Stimulated activated CD4-positive, alpha-beta T cell treated with anti-CD3 and anti-CD28 coated beads, TNF-alpha, amount 100 ng/mL, for 1 hour (primary cell): ENCODE measurements at places on chromosomes 7 and 10.
A peak's percentile ranks its signal among the peaks of the same experiment; 100 is the strongest.

DNA sequence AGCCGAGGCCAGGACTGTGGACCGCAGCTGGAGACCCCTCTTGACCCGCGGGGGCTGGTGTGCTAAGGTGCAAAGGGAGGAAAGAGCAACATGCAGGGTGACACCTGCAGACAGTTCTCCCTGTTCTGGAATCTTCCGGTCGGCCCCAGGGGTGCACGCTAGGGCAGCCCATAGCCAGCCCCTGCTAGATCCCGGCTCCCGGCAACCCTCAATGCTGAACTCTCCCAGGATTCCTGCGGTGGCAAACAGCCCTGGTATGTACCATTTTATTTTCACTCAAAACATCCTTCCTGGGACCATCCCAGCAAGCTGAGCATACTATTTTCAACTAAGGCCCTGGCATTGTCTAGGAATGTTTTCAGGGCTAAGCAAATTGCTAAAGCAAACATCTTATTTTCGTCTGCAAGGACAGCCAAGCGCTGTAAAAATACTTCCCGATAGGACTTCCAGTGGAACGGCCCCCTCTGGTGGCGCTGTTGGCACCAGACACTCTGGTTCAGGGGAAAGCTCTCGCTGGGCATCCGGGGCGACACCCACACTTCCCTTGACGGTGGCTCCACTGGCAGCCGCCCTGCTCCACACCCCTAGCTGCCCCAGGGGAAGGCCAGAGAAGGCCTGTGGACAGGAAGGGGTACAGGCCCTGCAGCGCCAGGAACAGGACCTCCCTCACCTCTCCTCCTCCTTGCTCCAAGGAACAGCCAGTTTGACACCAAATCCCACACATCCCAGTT lies 99.4 kb downstream of the CTBP2 start:
- DNase-seq, result peak; percentile 11

- no peak for DNase-seq
These were observed 10.5 kb downstream of the ADAM22 start for GRCh38 chr7:87944547-87944946.

GRCh38 chr10:95404864-95405263 lies 114.1 kb upstream of the PDLIM1 start:
- DNase-seq, result no peak

DNA sequence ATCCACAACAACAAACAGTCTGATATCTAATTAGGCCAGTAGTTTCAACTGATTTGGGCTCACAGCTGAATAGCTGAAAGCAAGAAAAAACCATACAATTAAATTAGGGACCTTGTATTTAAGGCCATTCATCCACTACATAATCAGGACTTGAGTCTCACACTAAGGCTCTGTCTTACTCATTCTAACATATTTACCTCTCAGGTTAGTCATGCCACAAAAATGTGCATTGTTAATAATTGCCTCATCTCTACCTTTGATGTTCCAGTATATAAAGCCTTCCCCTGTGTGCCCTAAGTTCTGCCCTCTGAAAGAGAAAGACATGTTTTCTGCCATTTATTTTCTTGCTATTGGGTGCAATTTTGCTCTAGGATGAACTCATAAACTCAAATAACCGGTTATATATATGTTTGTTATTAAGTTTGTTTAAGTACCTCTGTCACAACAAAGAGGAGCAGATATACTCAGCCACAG lies 5.3 kb upstream of the C1GALT1 start:
- DNase-seq, result no peak

DNA sequence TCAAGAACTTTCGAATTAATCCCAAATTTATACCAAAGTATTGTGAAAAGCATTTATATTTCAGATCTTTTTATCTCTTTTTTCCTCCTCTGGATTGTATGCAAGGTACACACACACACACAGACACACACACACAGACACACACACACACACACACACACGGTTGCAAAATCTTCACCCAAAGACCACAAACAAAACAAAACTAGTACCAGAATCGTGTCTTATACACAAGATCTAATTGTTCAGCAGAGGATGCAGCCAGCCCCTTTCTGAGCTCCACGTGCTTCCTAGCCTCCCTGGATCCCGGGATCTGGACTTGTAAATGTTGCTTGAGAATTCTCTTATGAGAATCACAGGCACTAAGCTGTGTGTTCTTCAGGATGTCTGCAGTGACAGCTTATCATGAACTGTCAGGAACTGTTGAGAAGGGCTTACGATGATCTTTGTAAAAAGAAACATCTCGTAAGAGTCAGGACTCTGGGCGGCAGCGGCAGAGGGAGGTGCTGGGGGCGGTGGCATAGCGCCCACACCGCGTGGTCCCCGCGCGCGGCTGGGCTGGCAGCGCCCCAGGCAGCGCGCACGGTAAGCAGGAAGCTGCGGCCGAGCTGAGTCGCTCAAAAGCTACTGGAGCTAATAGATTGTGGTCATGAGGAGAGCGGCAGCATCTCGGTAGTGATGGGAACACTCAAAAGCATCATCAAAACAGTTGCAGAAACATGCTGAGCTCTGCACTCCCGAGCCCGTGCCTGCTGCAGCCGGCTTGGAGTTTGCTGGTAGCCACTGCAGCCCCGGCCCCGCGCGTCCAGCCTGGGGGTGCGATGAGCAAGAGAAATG lies 277.6 kb downstream of the GATA3 start:
- peak; percentile 76 for DNase-seq

GRCh38 chr10:69783515-69783914 lies 18.2 kb upstream of the COL13A1 start:
- no peak for DNase-seq

- DNase-seq, result no peak
These were observed 1.0 kb upstream of the PLXDC2 start for GRCh38 chr10:19815036-19815730.

GRCh38 chr7:26420422-26421019 lies 128.9 kb downstream of the SNX10 start:
- DNase-seq, result no peak

DNA sequence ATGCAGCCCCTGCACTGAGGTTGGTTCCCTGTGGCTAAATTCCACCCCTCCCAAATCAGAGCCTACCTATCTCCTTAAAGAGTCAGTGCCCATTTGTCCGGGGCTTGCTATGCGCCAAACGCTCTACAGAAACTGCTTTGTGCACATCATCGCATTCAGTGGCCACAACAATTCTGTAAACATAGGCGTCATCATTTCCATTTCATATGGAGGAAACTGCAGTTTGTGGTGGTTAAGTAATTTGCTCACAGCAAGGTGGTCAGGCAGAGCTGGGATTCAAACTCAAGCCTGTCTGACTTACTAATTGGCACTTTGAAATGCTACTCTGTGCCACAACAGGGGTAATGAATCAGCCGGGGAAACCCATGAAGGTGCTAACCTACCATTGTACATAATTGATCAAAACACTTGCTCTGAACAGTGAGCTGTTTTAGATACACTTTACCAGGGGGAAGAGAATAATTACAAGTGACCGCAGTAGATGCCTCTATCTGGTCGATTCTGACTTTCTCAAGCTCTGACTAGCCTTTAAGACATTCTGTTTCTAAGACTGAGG lies 775.5 kb downstream of the LRMDA start:
- no peak for DNase-seq

DNA sequence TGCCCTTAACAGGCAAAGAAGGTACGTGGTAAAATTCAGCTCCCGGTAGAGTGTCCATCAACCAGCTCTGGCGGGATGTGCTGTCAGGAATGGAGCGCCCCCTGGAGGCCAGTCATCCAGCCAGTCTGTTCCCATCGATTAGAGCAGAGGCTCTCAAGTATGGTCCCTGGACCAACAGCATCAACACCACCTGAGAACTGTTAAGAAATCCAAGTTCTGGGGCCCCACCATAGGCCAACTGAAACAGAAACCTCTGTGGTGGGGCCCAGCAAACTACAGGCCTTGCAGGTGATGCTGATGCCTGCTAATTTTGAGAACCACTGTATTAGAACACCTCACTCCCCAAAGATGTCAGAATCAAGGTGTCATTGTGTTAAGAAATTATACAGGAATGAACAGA lies 109.2 kb downstream of the DPY19L1 start:
- no peak for DNase-seq

DNA sequence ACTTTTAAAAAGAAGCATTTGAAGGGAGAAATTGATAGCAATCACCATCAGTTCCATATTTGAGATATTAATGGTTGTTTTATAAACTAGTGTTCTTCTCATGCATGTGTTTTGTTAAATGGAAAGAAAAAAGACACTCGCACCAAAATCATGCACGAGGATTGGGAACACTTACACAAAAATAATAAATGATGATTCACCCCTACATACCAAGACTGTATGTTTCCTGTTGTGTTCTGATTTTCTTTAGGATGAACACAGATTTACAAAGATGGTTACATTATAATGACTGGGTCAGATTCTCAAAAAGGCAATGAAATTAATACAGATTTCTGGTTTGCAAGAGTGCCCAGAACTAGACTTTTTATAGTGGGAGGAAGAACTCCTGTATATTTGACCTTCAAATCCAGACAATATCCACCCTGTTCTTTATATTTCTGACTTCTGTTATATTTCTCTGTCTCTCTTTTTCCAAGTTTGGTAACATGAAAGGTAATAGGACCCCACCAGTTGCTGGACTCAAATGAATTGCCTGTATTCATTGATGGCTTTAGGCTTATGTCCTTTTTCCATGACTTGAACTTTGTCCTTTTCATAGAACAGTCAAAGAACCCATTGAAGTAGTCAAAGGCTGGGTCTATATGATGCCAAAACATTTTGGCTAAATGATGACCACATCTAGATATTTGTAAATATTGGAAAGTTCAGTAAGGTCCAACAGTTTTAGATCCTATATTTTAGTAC lies 54.4 kb downstream of the SEMA3A start:
- no peak for DNase-seq

- DNase-seq, result peak; percentile 60
These were observed 120.1 kb upstream of the ACBD5 start for GRCh38 chr10:27360581-27361172.

DNA sequence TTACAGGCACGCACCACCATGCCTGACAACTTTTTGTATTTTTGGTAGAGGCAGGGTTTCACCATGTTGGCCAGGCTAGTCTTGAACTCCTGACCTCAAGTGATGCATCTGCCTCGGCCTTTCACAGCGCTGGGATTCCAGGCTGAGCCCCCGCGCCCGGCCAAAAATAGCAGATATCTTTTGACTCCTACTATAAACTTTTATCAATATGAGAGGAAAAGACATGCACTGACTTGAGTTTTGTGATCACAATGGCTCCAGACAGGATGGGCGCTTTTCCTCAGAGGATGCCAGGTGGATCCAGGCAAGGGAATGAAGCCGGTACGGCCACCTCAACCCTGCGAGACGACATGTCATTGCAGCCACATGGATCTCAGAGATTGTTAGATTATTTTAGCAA lies 123.9 kb downstream of the DNAJB6 start:
- DNase-seq, result no peak

- no peak for DNase-seq
These were observed 333.3 kb upstream of the SEMA3D start for GRCh38 chr7:85520175-85520574.

GRCh38 chr10:72334825-72335393 lies 19.8 kb downstream of the DNAJB12 start:
- DNase-seq, result no peak

DNA sequence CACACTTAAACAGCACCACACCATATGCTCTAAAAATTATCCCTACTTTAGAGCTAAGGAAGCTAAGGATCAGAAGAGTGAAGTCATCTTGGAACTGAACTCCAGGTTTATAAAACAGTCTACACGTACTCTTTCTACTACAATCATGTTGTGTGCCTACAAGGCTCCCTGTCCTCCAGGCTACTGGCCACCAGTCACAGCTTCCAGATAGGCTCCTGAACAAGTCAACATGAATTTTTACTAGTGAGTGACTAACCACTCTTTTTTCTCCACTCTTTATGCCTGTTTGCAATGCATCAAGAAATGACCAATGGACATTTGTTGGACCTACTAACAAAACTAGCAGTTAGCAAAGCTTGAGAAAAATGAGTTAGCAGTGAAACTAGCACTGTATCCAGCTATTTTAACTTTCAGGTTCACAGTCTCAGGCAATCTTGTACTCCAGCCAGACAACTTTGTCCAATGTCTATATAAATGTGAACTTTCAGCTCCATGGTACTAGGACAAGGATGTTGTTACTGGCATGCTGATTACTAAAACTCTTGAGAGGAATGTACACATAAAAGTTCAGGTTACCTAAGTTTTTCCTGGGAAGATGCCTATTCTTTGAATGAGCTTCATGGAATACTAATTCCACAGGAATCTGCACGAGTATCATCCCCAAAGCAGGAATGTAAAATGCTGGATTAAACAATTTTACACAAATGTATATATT lies 180.0 kb downstream of the BTAF1 start:
- no peak for DNase-seq

- DNase-seq, result no peak
These were observed 1.6 kb downstream of the C1GALT1 start for GRCh38 chr7:7183838-7184463.

DNA sequence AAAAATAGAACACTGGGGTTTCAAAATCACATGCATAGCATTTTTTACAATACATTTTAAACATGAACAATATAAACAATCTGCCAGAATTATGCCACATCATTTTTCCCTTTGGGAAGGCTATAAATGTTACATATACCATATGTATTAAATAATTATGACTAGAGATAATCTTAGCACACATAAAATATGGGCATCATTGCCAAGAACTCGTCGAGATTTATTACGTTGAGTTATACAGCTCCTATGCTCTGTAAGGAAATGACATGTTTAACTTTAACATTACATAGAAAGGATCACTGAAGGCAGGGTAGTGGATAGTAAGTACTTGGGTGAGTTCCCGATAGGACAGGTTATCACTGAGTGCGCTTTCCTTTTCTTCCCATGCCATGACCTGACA lies 267.8 kb downstream of the PARD3 start:
- DNase-seq, result no peak

- no peak for DNase-seq
These were observed 435.9 kb downstream of the PLXNA4 start for GRCh38 chr7:132140341-132140740.

DNA sequence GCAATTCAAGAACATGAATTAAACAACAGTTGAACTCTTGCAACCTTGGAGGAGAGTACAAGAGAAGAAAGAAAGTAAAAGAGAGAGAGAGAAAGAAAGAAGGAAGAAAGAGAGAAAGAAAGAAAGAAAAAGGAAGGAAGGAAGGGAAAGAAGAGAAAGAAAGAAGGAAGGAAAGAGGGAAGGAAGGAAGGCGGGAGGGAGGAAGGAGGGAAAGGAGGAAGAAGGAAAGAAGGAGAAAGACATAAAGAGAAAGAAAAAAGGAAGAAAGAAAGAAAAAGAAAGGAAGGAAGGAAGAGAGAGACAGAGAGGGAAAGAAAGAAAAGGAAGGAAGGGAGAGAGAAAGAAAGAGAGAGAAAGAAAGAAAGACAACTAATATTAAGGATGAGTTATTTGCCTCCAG lies 1106.7 kb downstream of the TYW1 start:
- no peak for DNase-seq
